Activated naive CD4-positive, alpha-beta T cell treated with anti-CD3 and anti-CD28 coated beads, Interleukin-2, amount 50 U/mL, for 16 hours (primary cell): ENCODE measurements at places on chromosomes 3 and 15.
A peak's percentile ranks its signal among the peaks of the same experiment; 100 is the strongest.

DNA sequence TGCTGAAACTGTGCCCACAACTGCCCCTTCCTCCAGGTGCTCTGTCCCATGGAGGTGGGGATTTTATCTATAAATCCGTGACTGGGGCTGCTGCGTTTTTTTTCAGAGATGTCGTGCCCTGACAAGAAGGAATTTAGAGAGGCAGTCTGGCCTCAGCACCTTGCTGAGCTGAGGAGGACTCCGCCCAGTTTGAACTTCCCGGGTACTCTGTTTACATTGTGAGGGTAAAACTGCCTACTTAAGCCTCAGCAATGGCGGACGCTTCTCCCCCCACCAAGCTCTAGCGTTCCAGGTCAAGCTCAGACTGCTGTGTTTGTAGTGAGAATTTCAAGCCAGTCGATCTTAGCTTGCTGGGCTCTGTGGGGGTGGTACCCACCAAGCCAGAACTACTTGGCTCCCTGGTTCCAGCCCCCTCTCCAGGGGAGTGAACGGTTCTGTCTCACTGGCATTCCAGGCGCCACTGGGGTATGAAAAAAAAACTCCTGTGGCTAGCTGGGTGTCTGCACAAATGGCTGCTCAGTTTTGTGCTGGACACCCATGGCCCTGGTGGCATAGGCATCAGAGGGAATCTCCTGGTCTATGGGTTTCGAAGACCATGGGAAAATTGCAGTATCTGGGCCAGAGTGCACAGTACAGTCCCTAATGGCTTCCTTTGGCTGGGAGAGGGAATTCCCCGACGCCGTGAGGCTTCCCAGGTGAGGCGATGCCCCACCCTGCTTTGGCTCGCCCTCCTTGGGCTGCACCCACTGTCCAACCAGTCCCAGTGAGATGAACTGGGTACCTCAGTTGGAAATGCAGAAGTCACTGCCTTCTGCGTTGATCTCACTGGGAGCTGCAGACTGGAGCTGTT, 68.5 kb upstream of the SGO1 start:
- DNase-seq = no peak

DNA sequence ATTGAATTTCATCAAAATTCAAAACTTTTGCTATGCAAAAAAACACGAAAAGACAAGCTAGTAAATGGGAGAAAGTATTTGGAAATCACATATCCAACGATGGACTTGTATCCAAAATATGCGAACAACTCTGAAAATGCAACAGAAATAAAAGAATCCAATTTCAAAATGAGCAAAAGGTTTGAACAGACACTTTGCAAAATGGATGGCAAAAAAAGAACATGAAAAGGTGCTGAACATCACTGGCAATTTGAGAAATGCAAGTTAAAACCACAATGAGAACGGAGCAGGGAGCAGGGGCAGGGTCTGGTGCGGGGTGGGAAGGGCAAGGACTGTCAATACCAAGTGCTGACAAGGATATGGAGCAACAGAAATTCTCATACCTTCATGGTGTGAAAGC, 23.1 kb upstream of the FOXP1 start:
- DNase-seq = no peak

DNA sequence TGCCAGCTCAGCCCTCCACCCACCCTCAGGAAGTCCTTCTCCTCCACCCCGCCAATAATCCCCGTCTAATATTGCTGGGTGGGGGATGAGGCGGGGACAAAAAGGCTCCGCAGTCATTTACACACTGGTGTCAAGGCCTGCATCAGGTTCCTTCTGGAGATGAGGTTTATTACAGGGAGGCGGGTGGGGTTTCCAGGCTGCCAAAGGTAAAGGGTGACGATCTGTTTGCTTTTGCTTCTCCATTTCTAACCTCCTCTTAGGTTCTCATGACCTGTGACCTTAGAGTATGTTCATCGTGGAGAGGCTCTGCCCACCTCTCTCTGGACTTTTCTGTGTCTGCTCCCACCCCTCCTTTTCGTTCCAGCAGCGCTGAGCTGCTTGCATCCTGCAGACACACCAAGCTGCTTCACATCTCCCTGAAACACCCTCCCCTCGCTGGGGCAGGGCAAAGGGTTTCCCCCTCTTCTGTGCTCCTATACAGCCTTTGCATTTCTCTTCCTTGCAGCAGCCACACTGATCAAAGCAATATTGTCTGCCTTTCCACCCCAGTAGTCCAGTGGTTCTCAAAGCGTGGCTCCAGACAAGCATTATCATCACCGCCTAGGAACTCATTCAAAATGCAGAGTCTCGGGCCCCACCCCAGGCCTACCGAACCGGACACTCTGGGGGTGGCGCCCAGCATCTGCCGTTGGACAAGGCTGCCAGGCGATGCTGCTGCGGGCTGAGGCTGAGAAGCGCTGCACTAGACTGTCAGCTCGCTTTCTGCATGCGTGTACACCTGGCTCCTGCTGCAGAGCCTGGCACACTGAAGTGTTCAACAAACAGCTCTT, 26.6 kb downstream of the CA12 start:
- no peak for DNase-seq

DNA sequence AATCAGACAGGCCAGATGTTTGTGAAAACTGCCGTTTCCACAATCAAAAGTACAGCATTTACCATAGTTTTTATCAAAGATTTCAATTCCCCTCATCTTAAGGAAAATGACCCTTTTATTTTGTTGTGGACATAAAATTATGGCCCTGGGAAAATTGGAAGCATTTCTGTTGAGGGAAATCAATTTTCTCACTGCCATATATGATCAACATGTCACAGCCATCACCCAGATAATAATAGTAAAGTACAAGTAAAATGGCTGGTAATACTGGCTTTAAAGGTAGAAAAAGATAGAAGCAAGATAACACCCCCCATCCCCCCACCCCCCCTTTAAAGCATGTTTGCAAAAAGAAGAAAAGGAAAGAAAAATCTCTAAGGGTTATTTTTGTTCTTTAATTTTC, 311.7 kb downstream of the WDR72 start:
- no peak for DNase-seq

DNA sequence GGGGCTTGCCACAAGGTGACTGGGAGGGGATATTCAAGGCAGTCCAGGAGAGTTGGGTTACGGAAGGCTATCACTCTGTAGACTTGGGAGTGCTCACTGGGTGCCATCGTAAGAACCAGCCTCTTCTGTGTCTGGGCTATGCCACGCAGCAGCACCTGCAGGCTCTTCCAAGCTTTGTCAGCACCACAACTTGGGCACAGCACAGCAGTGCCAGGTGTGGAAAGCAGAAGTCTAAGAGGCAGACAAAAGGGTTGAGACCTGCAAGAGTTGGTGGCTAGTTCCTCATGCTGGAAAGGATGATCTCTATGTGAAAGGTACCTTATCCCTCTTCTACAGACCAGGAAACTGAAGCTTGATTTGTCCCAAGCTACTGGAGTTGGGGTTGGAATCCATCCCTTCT, 15.8 kb downstream of the CX3CR1 start:
- no peak for DNase-seq

- no peak for DNase-seq
These were observed 105.2 kb upstream of the DPPA4 start for GRCh38 chr3:109442531-109442930.

- DNase-seq = no peak
These were observed 174.7 kb upstream of the IL12A start for GRCh38 chr3:159813822-159814531.

DNA sequence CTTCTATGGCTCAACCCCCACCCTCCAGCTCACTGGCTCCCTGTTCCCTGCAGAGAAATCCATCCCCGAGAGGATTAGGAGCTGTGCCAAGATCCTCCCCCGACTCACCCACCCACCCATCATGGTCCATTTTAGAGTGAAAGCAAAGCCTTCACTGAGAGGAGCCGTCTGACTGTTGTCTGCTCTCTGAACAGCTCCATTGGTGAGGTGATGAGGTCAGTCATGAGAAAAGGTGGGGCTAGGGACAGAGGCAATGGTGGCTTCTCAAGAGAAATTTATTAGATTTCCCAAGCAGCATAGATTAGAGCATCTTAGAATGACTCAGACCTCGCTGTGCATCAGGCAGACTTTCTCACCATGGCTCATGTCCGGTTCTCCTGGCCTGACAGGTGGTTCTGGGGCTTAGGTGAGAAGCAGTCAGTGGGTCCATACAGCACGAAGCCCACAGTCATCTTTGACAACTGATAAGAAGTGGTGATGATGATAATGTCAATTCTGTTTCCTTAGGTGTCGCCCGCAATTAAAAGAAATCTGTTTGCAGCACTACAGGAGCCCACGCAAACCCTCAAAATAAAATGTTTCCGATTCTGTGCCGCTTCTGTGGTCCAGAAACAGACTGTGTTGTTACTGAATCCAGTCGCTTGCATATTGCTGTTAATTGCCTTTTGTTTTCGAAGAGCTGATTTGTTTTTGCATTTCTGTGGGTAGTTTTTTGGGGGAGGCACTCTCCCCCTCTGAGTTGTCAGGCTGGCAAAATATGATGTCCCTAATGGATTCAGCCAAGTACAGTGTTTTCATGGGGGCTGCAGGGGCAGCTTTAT, 24.8 kb upstream of the RHO start:
- no peak for DNase-seq

- no peak for DNase-seq
These were observed 500 bp upstream of the VGLL3 start for GRCh38 chr3:86991482-86991815.

DNA sequence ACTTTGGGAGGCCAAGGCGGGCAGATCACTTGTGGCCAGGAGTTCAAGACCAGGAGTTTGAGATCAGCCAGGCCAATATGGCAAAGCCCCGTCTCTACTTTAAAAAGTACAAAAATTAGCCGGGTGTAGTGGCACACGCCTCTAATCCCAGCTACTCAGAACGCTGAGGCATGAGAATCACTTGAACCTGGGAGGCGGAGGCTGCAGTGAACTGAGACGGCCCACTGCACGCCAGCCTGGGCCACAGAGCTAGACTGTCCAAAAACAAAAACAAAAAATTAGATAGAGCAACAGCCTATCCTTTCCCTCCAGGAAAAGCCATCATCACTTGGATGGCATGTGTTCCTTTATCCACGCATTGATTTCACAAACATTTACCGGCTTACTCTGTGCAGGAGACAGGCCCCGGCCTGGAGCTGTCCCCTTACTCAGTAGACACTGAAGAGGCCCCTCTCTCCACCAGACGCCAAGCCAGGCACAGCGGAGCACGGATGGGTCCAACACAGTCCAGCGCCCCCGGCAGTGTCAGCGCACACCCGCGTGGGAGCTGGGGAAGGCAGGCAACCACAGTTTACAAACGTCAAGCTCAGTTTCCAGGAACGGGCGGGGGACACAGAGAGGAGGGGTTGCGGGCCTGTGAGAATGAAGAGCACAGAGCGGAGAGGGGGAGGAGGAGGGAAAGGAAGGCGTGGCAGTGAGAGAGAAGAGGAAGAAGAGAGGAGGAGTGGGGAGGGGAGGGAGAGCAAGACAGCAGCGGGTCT, 3.1 kb downstream of the GP5 start:
- peak; percentile 69 for DNase-seq

DNA sequence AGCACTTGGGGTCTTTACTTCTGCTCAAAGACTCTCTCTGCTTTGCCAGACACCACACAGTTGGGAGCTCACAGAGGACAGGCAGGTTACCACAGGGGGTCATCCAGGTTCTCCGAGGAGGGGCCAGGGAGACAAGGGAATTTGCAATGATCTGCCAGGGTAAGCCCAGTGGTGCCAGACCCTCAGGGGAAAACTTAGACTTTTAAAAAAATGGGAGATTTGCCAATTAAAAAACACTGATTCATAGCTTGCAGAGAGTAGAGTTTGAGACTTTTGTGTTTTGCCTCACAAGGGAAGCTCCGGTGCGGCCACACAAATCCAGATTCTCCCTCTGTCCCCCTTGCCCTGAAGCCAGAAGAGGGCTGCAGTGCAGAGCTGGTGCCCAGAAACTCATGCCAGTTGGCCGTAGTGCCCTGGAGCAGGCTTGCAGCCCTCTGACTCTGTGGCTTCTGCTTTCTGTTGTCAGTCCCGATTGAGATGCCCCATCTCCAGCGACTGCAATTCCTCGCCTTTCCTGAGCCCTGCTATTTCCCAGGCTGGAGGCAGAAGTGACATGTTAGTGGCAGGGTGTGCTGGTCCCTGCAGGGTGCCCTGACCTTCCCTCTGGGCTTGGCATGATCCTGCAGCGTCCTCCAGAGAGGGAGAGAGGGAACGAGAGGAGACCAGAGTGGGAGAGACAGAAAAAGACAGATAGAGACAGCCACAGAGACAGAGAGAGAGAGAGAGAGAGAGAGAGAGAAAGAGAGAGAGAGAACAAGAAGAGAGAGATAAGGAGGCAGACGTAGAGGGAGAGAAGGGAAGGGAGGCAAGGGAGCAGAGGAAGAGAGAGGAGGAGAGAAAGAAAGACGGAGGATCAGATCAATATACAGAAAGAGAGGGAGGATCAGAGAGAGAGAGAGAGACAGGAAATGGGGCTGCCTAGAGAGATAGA, 46.0 kb downstream of the RHCG start:
- DNase-seq = no peak

DNA sequence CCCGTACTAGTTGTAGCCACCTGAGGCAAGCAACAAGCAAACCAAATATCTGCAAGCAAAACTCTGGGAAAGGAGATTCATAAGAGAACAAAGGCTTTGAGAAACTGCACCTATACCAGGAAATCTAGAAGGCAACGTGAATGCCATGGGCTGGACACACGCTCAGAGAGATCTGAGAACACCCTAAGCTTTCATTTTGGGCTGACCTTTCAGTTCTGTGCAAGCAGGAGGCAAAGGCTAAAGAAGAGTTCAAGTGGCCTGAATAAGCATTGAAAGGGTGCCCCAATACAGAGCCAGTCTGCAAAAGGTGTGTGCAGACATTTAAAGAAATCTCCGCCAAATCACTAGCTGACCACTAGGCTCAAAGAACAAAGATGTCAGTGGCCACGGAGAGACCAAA, 461.6 kb downstream of the PYDC2 start:
- no peak for DNase-seq

DNA sequence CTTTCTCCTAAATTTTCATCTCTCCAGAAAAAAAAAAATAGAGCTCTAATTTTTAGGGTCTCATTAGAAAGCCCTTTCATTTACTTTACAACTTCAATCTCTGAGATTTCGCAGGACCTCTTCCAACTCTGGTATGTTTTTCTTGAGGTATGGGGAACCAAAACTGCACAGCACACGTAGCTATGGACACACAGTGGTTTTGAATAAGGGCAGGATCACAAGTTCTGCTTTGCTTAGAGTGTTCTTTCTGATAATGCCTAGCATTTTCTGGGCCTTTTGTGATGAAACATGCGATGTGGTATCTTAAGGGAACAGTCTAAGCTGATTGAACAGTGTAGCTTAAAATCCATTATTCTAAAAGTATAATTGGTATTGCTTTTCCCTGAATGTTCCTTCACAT, 25.3 kb downstream of the ZNF592 start:
- no peak for DNase-seq

- no peak for DNase-seq
These were observed 99.4 kb upstream of the ADAMTSL3 start for GRCh38 chr15:83554558-83554957.

- DNase-seq = no peak
These were observed 114.3 kb downstream of the PPM1L start for GRCh38 chr3:160870327-160870726.

DNA sequence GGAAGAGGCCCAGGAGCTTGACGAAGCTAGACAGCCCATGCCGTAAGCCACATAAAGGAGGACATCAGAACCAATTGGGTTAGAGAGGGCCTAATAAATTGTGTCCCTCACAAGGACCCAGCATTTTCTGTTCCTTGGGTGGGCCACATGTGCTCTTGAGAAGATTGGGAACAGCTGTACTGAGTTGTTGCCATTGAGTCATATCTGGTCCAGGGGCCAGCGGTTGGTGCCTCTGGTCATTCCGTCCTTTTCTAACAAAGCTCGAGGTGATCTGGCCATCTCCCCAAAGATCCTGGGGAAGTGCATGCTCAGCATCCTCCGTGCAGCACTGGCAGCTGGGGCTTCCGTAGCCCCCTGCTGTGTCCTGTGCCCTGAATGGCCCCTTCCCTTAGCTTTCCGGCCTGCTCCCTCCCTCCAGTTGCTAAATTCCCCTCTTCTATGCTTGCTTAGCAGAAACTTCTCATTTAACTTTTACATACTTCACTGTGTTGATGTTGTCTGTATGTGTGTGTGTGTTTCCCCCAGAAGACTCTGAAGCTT, 73.0 kb downstream of the EEFSEC start:
- no peak for DNase-seq
